ENCODE measurements at places on chromosomes 1 and 21.

GRCh38 chr1:200625381-200625824 is 4.9 kb upstream of the KIF14 start:
- no peak for DNase-seq

GRCh38 chr21:34969423-34970166 is 79.5 kb downstream of the RUNX1 start:
- DNase-seq: no peak

GRCh38 chr1:53696990-53697389 is 42.0 kb downstream of the GLIS1 start:
- no peak for DNase-seq

GRCh38 chr1:202630541-202630940 is 79.7 kb downstream of the SYT2 start:
- no peak for DNase-seq

DNA sequence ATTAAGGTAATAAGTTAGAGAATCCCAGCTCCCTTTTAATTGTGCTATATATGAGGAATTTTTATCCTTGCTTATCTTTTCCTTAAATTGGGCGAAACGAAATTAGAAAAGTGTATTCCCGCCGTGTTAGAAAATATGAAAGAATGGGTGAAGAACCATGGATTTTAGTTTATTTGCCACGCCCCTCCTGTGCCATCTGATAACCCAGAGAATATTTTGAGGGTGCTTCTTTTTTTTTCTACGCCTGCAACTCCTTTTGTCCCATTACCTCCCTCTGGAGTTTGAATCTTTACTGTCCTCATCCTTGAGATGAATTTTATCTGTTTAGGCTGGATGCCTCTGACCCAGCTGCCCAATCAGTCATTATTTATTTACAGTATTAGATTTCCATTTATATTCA is 1.6 kb downstream of the TLCD4 start:
- DNase-seq: no peak

DNA sequence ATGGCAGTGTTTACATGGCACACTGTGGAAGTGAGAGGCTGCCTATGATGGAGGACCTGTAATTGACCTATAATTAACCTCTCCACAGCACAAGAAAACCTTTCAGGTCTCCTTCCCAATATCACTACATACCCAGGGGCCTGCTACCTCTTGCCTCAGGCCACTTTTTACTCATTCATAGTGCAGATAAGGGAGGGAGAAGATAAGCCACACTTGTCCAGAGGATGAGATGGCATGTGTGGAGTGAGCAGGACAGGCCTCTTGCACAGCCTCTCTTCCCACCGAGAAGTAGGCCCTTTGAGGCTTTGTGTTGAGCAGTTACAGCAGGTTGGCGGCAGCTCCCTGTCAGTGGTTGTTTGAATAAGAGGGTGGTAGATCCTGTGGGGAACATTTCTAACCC is 31.1 kb upstream of the IKBKE start:
- no peak for DNase-seq

- no peak for DNase-seq
Measured at GRCh38 chr21:29904359-29905282, 35.2 kb downstream of the GRIK1 start.

DNA sequence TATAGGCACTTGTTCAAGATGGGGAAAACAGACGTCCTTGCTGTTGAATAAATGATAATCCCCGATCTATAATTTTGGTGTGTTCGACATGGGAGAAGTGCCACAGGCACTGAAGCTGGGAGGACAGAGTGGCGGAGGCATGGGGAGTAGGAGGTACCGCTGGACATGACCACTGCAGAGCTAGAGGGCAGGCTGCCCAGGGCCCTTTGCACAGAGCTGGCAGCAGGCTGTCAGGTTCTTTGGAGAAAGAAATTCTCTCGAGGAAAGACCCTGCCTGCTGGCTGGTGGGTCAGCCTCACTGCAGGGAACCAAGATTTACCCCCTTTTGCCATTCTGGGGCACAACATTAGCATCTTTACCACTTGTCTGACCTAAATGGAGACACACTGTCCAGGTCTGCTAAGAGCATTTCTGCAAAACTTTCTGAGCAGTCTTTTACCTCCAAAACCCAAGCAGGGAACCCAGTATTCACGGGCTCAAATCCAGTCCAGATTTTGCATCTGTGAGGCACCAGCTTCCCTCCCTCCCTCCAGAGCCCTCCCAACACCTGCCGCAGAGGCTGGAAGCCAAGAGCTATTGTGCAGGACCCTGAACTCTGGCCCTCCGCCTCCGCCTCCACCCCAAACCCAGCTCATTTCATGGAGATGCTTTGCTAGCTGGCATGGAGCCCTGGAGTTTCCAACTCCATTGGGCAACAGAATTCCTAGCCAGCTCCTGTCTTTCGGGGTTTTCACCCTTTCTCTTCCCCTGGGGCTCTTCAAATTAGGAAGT is 142.3 kb downstream of the PLXNA2 start:
- DNase-seq: no peak

DNA sequence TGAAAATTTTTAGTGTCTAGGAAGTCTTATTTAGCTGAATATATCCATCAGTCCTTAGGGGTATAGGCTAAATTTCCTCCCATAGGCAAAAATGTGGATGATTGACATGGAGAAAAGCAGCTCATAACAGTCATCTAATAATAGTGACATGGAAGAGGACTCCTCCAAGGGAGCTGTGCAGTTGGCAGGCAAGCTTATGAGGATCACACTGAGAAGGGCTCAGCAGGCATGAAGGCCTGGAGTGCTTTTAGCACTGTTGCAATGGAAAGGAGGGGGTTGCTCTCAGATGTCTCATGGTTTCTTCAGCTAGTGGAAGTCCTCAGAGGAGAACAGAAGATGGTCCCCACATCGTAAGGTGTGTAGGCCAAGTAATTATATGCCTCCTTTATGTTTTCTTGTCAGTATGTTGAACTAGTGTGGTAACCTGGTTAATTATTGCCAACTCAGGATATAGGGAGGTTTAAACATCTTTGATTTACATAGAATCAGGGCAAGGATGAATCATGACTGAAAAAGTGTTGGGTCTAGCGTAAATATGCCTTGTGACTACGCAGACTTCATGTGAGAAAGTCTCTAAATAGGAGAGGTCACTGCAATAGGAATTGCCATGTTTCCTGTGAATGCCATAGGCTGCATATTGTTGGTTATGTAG is 18.9 kb downstream of the VN1R5 start:
- no peak for DNase-seq

DNA sequence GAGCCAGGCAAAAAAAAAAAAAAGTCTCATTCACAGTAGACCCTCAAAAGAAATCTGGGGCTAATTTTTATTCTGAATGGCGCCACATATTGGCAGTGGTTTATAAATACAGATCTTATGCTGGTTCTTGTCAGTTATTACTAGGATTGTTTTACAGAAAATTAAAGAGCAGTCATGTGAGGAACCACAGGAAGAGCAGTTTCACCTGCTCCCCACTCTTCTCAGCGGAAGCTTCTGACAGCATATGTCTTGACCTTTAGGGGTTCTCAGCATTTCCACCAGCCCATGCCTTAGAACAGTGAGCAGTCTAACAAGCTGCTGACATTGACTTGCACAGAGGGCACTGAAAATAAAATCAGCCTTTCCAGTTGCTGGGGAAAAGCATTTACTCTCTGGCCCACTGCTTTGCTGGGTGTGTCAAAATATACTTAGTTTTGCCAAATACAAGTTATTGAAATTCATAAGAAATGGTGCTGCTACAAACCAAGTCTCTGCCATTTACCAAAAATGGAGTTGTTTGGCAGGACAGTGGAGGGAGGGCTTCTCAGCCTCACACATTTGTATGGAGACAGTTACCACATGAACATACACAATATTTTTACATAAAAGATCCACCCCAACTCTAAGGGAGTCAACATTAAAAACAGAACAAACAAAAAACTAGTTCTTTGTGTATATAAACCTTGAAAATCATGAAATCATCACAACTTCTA is 144.2 kb downstream of the SYT2 start:
- DNase-seq: no peak

DNA sequence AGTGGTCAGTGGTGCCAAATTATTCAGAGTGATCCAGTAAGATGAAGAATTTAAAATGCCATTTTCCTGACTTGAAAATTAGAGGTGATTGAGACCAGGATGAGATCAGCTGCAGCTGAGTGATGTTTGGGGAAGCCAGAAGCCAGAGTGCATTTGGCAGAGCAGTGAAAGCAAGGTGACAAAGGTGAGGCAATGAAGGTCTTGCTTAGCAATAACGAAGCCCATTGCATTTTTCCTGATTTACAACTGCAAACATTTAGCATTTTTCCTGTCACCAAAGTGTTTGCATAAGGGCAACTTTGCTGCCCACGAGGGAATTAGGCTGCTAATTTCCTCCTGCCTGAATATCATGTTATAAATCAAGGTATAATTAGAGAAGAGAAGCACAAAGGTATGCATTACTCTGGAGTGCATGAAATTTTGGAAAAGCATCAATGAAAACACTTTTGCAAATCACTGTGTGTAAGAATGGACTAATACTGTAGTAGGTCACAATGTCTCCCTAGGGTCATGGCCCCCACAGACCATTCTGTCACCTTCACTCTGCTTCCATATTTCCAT is 188.2 kb upstream of the LYPLAL1 start:
- DNase-seq: no peak

Data from activated naive CD4-positive, alpha-beta T cell (primary cell).